Lung microvascular endothelial cell (primary cell): ENCODE measurements at places on chromosomes 4 and X. TPM values are rescaled to one million over a fixed set of nuclear protein-coding genes. Genes with fewer than 3 reads are reported as not detected.
A peak's percentile ranks its signal among the peaks of the same experiment; 100 is the strongest.

DNA sequence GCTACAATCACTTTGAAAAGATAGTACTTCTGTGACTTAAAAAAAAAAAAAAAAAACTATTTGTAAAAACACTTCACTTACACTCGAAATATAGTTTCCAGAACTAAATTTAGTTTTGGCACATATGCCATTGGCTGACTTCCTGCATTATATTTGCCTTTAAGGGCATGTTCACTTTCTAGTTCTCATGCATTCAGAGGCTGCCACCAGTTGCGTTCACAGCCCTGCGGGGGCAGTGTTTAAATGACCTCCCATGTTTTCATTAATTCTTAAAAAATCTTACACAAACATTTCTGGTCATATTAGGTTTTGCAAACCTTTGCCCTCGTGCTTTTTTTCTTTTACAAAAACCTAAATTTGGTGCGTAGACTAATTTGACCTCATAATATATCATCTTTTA is 12.4 kb upstream of the ARHGAP6 start:
- no peak for DNase-seq

DNA sequence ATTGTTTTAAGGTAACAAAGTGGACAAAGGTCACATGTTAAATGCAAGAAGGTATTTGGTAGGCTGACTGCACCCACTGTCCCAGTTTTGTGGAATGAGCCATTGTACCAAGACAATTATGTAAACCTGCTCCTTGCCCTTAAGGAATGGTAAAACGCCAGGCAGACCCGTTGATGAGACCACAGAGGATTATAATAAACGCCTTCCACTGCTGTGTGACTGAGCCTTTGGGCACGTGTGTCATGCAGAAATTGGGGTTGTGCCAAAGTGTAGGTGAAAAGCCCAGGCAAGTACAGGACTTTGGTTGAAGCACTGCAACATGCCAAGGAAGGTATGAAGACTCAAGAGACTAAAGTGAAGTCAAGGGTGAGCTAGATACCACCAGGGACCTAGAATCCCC is 59.7 kb downstream of the LRRC66 start:
- no peak for DNase-seq

- DNase-seq: peak; percentile 11
Observed at GRCh38 chr4:1082215-1083182, 30.9 kb downstream of the RNF212 start.

- no peak for DNase-seq
Observed at GRCh38 chr4:48970471-48970921, 15.6 kb upstream of the CWH43 start.

- DNase-seq: no peak
Observed at GRCh38 chrX:31600823-31601222, 529.0 kb upstream of the FTHL17 start.

DNA sequence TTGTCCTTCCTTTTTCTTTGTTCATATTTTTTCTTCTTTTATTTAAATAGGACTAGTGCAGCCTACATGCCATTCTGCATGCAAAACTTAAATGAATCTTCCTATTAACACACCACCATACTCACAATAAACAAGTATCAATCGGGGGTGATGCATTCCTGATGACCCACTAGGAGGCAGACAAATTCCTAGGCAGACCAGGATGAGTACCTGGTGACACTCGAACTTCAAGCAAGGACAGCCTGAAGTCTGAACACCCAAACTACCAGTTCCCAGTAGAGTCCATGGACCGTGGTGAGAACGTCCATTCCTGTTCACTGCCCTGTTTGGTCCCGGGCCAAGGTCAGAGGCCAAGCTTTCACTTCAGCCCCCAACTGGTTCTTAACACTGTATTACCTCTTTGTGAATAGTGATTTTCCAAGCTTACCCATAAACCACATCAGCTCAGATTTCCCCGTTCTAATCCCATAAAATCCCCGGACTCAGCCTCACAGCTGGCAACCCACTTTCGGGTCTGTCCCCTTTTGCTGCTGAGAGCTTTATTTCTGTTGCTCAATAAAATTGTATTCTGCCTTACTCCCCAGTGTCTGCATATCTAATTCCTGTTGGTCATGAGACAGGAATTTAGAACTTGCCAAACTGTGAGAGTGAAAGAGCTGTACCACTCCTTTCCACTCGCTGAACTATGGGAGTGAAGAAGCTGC is 1286.6 kb downstream of the FSTL5 start:
- no peak for DNase-seq

- peak; percentile 36 for DNase-seq
Observed at GRCh38 chrX:107205770-107206696, at the start of the genes DNAAF6 and NUP62CL. Gene DNAAF6 (plus strand): TSS chrX:107206611. CDS start chrX:107212876, 6,265 bp downstream. Gene NUP62CL (minus strand): TSS chrX:107206433. CDS start chrX:107175146, 31,287 bp downstream.

DNA sequence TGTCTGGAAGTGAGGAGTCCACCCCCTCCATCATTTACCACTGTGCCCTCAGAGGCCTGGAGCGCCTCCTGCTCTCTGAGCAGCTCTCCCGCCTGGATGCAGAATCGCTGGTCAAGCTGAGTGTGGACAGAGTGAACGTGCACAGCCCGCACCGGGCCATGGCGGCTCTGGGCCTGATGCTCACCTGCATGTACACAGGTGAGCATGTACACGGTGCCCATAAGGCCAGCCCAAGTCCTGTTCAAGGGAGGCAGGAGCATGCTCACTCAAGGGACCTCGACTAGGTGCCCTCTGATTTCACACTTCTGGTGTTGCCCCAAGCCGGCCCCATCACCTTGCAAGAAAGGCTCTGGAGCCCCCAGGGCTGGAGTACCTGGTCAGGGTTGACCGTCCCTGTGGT is 13.4 kb upstream of the MSANTD1 start:
- DNase-seq: no peak

The PLAC1 gene
- under 0.01 TPM in 1 of 2 replicates, not detected in the other for total RNA-seq

- no peak for DNase-seq
Observed at GRCh38 chr4:88744609-88745008, 47.0 kb upstream of the NAP1L5 start.

- no peak for DNase-seq
Observed at GRCh38 chr4:7025040-7025602, 18.1 kb upstream of the TADA2B start.

GRCh38 chrX:129781680-129782495 is 2.1 kb downstream of the SASH3 start:
- DNase-seq: no peak

DNA sequence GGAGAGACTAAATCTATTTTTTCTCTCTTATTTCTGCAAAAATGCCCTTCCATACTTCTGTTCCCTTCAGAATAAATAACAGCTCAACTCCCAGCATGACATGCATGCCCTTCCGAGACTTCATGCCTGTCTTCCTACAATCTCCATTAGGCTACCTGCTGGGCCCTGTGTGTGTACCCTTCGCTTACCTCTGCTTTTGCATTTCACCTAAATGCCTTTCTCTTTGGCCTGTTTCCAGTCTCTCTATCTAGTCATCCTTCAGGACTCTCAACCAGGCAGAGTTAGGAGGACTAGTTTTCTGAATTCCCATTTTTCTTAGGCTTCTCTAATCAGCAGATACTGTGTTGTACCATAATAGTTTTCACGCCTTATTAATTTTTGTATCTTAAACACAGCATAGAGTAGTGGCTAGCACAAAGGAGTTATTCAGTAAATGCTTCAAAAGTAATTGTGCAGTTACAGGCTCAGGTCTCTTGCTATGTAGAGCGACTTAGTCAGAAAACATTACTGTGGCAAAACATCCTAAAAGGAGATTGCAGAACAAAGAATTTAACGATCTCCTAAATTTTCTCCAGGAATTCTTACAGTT is 20.5 kb downstream of the SEPTIN11 start:
- no peak for DNase-seq

The MAOB gene
- not detected in 2 replicates for total RNA-seq

The DMRTC1B gene
- total RNA-seq: not detected in 2 replicates

DNA sequence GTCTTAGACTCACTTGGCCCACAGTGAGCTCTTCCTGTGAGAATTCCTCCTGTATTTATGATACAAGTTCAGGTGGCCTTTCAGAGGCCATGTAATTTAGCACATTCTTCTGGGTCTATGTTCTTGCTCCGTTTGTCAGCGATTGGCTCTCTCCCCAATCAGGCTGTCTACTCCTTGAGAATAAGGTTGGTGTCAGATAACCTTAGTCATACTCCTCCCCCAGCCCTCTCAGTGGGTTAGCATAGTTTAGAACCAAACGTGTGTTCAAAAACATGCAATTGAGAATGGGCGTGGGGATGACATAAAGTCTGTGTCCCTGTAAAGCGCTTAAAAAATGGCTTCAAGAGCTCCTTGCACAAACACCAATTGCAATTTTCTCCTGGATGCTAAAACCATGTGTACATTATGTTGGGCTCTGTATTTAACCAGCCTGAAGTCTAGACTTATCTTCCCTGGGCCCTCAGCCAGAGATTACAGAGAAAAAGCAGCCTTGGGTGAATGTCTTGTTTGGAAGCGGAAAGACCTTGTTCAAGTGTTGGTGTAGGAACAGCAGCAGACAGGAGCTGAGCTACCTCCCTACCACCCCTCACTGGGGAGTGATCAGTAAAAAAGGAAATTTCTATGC is 9.9 kb upstream of the CT47C1 start:
- DNase-seq: no peak

The ARL13A gene
- total RNA-seq: not detected in 2 replicates

The CXCL6 gene
- total RNA-seq: 0.22 and 0.40 TPM in 2 replicates

- peak; percentile 21 for DNase-seq
Observed at GRCh38 chr4:168432419-168433146, 47.7 kb downstream of the DDX60L start.

The SLC7A11 gene
- 5.4 and 20.9 TPM in 2 replicates for total RNA-seq

The TRO gene
- total RNA-seq: 1.1 and 3.8 TPM in 2 replicates

- DNase-seq: no peak
Observed at GRCh38 chr4:8234715-8235114, 34.8 kb upstream of the HTRA3 start.

DNA sequence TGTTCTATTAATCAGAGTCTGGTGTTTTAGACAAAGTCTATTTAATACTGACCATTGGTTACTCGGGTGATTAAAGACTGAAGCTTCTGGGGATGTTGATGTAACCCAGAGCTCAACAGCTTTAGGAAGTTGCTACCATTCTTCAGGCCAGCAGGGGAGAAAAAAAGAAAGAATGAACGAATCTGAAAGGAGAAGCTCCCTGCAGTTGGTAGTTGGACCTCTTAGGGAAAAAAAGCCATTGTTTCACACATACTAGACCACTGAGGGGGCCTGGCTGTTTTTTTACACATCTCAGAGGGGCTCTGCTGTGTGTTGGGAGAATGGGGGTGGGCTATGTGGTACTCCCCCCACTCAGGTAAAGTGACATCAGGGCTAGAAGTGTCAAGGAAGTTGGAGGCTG is 378.9 kb downstream of the KCNIP4 start:
- no peak for DNase-seq

The SHROOM2 gene
- 5.0 and 5.4 TPM in 2 replicates for total RNA-seq

GRCh38 chrX:120260369-120260768 is 9.8 kb downstream of the ZBTB33 start:
- DNase-seq: no peak

GRCh38 chr4:57098941-57099340 is 11.2 kb downstream of the IGFBP7 start:
- no peak for DNase-seq

The TEX13C gene
- not detected in 2 replicates for total RNA-seq

- DNase-seq: no peak
Observed at GRCh38 chr4:38919494-38919893, 51.9 kb downstream of the FAM114A1 start.

The MAGEB17 gene
- total RNA-seq: not detected in 2 replicates

The ZCCHC18 gene
- total RNA-seq: 0.87 and 1.4 TPM in 2 replicates

DNA sequence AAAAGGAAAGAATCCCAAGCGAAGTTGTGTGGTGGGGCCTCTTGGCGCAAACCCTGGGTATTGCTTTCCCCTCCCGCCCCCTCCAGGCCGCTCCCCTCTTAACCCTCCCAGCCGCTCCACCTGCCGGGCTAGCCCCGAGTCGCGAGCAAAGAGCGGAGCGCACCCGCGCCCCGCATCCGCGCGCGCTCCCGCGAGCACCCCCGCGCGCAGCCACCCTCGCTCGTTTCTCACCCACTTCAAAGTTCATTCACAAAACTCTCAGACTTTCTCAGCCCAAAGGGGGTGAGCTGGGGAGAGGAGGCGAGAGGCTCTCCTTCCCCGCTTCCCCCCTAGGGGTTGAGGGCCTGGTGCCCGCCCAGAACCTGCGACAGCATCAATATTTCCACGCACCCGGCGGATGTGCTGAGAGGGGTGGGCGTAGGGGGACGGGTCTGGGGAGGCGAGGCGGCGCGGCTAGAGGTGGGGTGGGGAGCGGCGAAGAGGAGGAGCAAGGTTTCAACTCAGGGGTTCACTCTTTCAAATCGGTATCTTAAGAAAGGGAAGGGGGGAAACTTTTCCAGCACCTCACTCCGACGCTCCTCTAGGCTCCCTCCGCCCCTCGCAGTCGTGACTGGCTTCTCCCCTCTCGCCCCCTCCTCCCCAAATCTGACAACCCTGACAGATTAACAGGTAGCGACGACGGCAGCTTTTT is 1.8 kb downstream of the MAML3 start:
- peak; percentile 85 for DNase-seq

The TAF7L gene
- under 0.01 TPM in 1 of 2 replicates, not detected in the other for total RNA-seq

The IL2RG gene
- not detected in 2 replicates for total RNA-seq

DNA sequence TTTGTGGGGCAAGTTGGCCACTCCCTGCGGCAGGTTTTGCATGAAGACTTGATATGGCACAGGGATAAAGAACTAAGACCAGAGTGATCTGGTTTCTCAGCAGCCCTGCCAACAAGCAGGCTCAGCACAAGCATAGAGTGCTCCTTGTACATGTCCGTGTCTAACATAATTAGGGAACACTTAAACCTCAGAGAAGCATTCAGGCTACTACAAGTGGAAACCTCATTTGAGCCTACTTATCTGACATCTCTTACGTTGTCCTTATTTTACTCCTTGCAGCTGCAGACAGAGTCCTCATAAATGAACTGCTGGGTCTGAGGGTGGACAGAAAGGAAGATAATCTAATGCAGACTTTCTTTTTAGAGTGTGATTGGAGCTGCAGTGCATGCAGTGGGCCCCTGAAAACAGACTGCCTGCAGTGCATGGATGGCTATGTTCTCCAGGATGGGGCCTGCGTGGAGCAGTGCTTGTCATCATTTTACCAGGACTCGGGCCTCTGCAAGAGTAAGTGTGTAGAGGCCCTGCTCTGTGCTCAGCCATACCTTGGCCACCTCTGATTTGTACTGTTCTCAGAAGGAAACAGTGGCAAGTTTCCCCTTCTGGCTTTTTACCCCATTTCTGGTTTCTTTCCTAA is 179.1 kb upstream of the ANXA3 start:
- no peak for DNase-seq

- no peak for DNase-seq
Observed at GRCh38 chrX:28756647-28757046, 169.4 kb downstream of the IL1RAPL1 start.

- DNase-seq: no peak
Observed at GRCh38 chr4:114265342-114265741, 285.9 kb upstream of the ARSJ start.

DNA sequence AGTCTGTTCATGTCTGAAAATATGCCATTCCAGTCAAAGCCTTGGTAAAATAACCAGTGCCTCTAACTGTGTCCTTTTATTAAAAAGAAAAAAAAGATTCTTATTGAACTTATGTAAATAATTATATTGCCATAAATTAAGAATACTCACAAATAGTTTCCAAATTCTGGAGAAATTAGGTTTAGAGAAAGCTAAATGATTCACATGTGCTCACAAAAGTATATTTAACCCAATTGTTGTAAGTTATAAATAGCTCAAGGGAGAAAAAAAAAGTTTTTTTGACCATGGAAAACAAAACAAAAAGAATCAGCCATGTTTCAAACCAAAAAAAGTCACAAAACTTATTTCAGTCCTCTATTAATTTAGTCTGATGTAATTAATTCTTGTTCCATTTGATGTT is 25.3 kb upstream of the HERC6 start:
- DNase-seq: no peak
